Astrocyte (in vitro differentiated cells and primary cell): ENCODE measurements at places on chromosomes 12 and 14. TPM values are rescaled to one million over a fixed set of nuclear protein-coding genes. Genes with fewer than 3 reads are reported as not detected.
A peak's percentile ranks its signal among the peaks of the same experiment; 100 is the strongest.

DNA sequence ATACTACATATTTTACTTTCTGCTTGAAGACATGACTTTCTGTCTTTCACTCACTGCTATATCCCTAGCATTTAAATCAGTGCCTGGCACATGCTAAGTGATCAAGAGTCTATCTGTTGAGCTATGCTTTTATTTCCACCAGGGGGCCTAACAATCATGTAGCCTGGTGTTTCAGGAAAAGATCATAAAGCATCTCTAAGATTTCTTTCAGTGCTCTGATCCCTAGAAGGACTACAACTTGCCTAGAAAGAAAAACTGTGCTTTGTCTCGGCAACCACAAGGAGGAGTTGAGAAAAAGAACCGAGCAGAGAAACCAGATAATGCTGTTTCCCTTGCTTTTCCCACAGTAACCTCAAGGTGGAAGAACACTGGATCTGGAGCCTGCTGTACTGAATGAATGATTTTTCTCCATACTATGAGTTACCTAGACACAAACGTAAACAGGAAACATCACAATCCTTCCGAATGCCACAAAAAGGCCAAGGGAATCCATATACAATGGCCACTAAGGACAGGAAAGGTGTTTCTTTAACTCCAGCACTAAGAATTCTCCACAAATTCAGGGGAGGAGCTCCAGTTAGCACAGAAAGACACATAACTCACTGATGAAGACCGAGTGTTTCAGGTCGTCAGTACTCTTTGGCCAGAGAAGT is 1.2 kb downstream of the CRY1 start:
- peak; percentile 91 for DNase-seq

DNA sequence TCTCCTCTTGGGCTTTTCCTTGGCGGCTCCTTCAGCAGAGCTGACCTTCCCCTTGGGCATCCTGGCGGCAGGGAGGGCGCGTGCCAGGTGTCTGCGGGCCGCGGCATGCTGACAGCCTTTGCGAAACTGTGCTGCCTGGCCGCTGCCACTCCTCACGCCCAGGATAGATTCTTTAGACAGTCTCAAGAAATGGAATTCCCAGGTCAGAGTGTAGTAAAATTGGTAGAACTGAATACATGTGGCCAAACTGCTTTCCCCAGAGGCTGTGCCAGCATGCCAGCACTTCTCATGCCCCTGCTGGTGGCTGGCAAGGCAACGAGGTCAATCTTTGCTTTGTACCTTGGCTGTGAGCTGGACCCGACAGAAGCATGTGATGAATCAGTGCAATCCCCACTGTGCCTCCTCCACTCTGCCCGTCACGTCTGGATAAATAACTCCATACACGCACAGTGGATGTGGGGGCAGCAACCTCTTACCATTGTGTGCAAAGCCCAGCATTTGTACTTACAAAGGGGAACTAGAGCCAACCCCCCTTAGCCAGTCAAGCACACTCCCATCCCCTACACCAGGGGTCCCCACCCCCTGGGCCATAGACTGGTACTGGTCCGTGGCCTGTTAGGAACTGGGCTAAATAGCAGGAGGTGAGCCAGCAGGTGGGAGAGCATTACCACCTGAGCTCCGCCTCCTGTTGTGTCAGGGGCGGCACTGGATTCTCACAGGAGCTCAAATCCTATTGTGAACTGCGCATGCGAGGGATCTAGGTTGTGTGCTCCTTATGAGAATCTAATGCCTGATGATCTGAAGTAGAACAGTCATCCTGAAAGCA is 90.9 kb downstream of the ACTN1 start:
- DNase-seq, result peak; percentile 38

DNA sequence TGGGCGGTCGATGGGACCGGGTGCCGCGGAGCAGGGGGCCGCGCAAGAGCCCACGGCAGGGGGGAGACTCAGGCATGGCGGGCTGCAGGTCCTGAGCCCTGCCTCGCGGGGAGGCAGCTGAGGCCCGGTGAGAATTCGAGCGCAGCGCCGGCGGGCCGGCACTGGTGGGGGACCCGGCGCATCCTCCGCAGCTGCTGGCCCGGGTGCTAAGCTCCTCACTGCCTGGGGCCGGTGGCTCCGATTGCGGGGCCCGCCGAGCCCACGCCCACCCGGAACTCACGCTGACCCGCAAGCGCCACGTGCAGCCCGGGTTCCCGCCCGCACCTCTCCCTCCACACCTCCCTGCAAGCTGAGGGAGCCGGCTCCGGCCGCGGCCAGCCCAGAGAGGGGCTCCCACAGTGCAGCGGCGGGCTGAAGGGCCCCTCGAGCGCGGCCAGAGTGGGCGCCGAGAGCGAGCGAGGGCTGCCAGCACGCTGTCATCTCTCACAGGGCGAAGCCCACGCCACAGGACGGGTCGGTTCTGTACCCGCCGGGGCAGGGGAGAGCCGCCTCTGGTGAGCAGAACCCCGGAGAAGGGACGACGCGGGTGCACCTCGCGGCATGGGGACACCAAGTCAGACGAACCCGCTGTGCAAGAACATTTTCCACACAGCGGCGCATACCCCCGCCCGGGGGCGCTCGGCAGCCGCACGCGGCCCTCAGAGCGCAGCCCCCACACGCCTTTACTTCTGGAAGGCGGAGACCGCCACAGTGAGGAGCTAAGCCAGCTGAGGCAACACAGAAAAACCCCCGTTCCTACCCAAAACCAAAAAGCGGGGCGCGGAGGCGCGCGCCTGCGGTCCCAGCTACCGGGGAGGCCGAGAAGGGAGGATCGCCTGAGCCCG is 1.2 kb upstream of the SIVA1 start:
- DNase-seq, result no peak

DNA sequence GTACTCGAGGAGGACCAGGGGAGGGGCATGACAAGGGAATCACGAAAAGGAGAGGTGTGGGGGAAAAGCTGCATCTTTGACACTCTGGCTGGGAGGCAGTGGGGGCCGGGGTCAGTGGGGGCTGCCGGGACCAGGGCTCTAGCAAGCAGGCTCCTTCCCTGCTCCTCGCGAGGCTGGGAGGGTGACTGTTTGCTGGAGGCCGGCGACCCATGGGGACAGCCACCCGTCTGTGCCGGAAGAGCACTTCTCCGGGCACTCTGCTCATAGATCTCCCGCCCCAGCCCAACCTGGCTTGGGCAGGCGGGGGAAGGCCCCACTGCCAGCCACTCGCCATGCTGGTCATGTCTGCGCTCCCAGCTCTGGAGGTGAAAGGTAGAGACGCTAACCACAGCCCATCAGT is 130.7 kb downstream of the RBM19 start:
- no peak for DNase-seq

The CELA1 gene
- total RNA-seq, result not detected in 2 replicates

The ADAM21 gene
- total RNA-seq, result 0.94 and 1.1 TPM in 2 replicates

The PLXNC1 gene
- 5.8 and 6.9 TPM in 2 replicates for total RNA-seq
